ENCODE measurements at places on chromosomes 13 and 19.
A peak's percentile ranks its signal among the peaks of the same experiment; 100 is the strongest.

DNA sequence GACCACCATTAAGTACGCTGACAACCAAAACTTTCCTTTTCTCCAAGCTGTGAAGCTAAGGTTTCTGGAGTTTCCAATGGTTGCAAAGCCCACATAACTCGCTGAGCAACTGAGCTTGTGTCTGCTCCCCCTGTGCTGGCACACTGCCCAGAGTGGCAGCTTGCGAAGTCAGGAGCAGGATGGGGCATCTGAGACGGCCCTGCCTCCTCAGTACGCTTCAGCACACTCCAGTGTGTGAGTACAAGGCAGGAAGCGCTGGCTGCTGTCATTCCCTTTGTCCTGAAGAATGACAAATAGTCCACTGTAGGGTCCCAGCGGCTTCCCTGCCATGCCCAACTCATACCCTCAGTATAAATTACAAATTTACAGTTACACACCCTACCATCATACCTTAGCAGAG, 51.5 kb downstream of the SKA3 start:
- peak; percentile 48 for DNase-seq

DNA sequence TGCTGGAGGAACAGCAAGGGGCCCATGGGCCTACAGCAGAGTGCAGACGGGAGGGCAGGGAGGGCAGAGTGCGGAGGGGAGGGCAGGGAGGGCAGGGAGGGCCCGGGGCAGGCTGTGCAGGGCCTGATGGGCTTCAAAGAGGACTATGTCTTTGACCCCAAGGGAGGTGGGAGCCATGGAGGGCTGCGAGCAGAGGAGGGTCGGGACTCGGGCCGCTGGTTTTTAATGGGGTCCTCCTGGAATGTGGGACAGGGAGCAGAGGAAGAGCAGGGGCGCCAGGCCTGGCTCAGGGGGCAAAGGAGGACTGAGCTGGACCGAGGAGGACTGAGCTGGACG, 3.6 kb downstream of the PIP5K1C start:
- no peak for DNase-seq

GRCh38 chr13:84648069-84648640, 765.9 kb upstream of the SLITRK1 start:
- DNase-seq = no peak

GRCh38 chr19:32813862-32814425, 55.6 kb downstream of the SLC7A9 start:
- DNase-seq = no peak

DNA sequence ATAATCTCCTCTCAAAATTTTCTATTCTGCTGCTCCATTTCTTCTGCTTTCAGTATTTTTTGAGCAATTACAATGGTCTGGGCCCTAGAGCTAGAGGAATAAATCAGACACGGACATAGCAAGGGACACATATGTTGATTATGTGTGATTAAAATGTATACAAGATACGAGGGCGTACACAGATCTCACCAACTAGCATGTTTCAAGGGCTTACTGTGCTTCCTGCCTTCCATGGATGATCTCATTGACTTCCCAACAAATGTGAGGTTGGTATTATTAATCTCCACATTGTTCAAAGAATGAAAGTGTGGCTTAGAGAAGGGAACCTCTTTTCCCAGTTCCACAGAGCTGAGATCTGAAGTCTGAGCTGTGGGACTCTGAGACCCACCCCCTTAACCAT, 9.1 kb downstream of the PLD3 start:
- DNase-seq = peak; percentile 34

GRCh38 chr19:17720440-17720839, 1.2 kb downstream of the MAP1S start:
- peak; percentile 16 for DNase-seq

- no peak for DNase-seq
Observed at GRCh38 chr19:12834976-12835757, 788 bp upstream of the RTBDN start.

DNA sequence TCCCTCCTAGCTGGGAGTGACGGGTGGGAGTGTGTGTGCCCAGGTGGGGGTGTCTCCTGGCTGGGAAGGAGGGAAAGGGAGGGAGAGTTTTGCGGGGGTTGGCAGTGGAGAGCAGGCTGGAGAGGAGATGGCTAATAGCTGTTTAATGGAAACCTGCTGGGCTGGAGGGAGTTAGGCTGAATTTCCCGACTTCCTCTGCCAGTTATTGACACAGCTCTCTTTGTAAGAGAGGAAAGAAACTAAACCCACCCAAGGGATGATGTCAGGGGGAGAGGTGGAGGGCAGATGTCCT, 10.2 kb upstream of the ILF3 start:
- no peak for DNase-seq

DNA sequence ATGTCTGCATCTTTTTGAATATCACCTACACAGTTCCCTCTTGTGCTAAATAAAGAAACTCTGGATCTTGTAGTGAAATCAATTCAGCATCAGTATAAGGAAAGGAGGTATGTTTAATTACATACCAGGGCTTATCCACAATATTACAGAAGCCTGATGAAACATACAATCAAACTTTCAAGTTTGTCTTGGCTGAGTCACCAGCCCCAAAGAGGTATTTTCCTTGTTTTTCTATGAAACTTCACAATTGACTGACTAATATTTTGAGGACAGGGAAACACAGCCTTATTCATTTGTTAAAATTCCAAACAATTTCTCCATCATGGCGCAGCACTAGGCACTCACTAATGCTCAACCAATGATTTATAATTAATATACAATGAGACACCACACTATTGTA, 952.4 kb downstream of the PCDH17 start:
- peak; percentile 1 for DNase-seq

DNA sequence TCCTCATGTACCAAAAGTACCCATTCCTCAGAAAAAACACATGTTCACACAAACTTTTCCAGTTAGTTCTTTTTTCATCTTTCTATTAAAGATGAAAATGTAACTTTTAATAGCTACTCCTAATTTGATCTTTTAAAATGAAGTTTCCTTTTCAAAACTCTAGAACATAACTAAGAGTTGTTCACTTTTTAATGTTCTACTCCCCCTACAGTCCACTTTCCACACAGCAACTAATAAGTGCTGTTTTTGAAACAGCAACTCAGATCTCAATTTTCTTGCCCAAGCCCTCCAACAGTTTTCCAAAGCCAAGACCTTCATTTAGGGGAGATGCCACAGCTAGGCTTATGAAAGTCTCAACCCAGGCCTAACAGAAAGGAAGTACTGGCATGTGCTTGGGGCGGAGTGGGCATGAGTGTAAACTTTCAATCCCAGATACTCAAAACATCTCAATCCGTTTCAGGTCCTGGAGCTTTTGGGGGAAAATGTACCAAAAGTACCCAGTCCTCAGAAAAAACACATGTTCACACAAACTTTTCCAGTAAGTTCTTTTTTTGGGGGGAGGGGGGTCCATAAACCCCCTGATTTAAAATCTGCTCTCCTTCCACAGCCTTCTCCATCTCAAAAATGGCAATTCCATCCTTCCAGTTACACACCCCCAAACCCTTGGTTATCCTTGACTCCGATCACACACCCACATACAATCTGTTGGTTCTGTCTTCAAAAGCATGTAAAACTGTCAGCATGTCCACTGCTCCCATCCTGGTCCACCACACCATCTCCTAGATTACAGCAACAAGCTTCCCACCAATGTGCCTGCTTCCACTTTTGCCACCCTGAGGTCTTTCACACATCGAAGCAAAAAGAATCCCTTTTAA, 2.0 kb downstream of the FBL start:
- DNase-seq = peak; percentile 59

- peak; percentile 84 for DNase-seq
Observed at GRCh38 chr13:50676602-50677001, 166.9 kb downstream of the DLEU7 start.

GRCh38 chr19:10104130-10104513, 1.6 kb upstream of the ANGPTL6 start:
- DNase-seq = no peak

- DNase-seq = no peak
Observed at GRCh38 chr19:28575816-28576215, 637.1 kb downstream of the UQCRFS1 start.

- DNase-seq = peak; percentile 78
Observed at GRCh38 chr19:55647732-55648584, at the start of gene CCDC106. Gene CCDC106, plus strand, starts transcription at chr19:55648212. Its CDS starts 835 bp downstream, at chr19:55649047.

Measured in iris pigment epithelial cell (primary cell).